ENCODE measurements at places on chromosomes 11 and 22.

DNA sequence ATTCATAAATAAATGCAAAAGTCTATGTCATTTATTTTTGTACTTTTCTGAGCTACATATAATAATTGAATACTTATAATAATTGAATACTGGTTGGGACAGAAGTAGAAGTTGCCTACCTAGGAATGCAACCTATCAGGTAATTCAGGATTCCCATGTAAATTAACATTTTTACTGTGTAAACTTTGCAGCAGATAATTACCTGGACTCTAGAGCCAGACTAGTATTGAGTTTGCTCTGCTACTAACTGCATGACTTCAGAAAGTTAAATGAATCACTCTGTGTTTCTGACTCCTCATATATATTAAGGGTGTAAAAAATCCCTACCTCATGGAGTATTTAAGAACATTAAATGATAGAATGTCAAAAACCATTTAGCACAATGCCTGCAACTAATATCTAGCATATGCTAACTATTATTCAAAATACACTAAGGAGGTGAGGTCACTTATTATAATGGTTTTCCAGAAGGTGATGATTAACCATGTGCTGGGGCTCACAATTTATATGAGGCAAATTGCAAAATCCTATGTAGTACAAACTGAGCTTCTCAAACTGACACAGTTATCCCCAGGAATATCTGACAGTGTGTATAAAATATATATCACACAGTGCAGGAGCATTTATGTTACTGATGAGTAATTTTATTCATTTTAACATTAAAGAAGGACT, 138.1 kb upstream of the ANO3 start:
- DNase-seq = no peak

GRCh38 chr11:61728940-61729219, 23.6 kb upstream of the MYRF start:
- no peak for DNase-seq

GRCh38 chr22:29821291-29822016, 16.6 kb downstream of the ASCC2 start:
- no peak for DNase-seq

DNA sequence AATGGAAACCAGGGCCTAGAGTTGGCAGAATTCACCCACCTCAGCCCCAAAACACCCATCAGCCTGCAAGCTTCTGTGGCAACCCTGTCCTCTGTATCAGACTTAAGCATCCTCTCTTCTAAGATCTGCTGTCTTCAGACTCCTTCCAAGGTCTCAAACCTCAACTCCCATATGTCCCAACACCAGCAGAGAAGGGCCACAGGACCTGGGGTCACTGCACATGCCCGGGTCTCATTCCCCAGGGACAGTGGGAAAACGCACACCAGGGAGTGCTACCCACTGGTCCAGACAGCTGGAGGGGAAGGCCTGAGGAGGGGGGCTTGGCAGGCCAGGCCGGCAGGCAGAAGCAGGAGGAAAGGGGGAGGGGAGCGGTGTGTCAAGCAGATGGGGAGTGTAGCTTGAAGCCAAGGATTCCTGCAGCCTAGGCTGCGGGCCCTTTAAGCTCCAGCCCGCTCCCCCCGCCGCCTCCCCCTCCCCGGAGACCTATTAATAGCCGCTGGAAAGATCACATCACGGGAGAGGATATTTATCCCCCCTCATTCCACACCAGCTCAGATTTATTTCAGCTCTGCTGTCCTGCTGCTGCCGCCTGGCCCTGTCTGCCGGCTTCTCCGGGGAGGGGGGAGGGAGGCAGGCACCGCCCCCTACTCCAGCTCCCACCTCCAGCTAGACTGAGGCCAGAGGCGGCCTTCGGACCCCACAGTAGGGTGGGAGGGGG, 16.7 kb downstream of the BCL9L start:
- DNase-seq = no peak

GRCh38 chr11:95108671-95109551, 19.3 kb downstream of the ENDOD1 start:
- DNase-seq = no peak

GRCh38 chr11:13897646-13898276, 64.8 kb upstream of the SPON1 start:
- no peak for DNase-seq

DNA sequence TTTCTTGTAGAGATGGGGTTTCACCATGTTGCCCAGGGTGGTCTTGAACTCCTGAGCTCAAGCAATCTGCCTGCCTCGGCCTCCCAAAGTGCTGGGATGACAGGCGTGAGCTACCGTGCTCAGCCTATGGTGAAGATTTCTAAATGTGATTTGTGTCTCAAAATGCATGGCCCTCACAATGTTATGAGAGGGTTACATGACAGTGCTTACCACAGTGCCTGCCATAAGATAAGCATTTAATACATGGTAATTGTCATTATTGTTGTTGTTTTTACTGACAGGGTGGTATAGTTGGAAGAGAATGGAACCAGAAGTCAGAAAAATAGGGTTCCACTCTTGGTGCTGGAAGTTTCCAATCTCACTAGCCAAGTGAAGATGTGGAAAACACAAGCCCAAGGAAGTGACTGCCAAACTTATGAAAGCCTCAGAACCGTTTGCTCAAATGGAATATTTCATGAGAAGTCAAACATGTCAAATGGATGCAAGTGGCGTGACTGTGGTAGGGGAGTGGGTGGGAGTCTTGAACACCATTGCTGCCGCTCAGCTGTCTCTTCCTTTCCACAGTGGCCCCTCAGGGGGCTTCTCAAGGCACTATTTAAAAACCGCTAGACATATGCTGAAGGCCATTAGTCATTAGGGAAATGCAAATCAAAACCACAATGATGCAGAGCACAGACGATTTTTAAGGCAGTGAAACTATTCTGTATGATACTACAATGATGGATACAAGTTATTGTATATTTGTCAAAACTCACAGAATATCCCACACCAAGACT, 29.1 kb upstream of the LMO2 start:
- DNase-seq = no peak

- DNase-seq = no peak
Observed at GRCh38 chr11:3735827-3736226, 61.5 kb downstream of the NUP98 start.

GRCh38 chr11:45754261-45754709, 50.7 kb upstream of the SLC35C1 start:
- DNase-seq = no peak

DNA sequence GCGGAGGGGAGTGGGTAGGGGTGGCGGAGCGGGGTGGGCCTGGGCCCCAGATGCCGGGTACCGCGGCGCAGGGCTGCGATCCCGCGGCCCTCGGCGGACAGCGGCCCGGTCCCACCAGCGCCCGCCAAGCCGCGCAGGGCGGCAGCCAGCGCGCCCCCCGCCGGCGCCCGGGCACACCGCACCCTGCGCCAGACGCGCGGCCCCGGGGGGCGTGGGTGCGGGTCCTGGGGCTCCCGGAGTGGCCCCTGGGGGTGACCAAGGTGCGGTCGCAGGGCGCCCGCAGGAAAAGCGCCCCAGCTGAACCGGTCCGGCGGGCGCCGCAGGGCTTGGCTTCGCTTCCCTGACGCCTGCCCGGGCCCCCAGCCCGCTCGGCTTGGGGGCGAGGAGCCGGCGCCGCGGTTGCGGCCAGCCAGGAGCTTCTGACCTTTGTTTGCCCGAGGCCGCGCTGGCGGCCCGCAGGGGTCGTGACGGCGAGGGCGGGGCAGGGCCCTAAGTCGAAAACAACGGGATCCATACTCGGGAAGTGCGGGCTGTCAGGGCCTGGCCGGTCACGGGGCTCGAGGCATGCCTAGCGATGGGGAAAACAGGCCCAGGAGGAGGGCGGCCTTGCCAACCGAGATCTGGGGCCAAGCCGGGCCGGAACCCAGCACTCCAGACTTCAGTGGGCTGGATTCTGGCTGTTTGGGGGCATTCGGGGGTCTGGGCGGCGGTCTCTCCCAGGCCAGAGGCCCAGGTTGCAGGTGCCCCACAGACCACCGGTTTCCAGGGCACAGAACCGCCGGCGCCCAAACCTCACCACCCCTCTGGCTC, 581 bp upstream of the AP5B1 start:
- no peak for DNase-seq

- no peak for DNase-seq
Observed at GRCh38 chr11:92482492-92483060, 258.0 kb downstream of the FAT3 start.

- no peak for DNase-seq
Observed at GRCh38 chr11:82056450-82056849, 677.2 kb downstream of the FAM181B start.

DNA sequence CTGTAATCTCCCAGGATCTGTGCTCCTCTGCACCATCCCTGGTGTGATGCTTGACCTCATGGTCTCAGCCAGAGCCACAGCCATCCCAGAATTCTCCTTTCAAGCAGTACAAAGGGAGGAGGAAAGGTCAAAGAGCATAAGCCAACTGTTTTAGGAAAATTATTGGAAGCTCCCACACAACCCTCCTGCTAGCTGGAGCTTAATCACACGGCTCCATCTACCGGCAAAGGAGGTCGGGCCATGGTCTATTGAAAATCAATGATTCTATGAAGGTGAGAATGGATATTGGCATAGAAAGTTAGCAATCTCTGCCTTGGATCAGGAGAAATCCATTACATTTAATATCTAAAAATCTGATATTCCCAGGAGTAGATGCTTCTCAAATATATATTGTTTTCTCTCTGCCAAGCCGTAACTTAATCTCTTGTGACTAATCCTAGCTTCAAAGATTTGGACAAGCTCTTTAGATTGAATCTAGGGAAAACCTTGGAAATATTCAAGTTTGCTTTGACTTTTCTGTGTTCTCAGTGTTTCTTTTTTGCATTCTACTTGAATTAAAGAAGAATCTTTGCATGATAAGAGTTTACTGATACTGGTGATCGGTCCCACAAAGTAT, 259.6 kb downstream of the NTM start:
- DNase-seq = no peak

DNA sequence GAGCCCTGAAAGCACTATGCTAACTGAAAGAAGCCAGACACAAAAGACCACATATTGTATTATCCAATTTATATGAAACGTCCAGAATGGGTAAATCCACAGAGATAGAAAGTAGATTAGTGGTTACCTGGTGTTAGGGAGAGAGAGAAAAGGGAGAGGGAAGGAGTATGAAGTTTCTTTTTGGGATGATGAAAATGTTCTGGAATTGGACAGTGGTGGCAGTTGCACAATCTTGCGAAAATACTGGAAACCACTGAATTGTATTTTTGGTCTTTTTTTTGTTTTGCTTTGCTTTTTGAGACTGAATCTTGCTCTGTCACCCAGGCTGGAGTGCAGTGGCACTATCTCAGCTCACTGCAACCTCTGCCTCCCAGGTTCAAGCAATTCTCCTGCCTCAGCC, 63.5 kb downstream of the MRTFA start:
- DNase-seq = no peak

DNA sequence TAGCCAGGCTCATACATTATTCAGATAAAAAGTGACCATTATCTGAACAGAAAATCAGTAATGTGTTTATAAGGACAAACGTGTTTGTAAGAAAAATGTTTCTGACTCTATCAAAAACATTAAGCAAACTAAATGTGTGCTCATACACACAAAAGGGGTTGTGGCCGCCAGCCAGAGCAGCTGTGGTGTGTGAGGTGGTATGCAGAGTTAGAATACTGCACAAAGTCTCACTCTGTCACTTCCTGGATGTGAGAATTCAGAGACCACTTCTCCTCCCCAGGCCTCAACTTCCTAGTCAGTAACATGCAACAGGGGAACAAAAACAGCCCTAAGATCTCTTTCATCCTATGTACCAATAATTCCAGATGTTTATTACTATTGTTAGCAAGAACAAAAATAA, 9.4 kb downstream of the OR5B21 start:
- DNase-seq = peak; percentile 2

GRCh38 chr11:4924239-4924638, at the start of gene OR51G1:
Gene OR51G1, minus strand, starts transcription at chr11:4924339. Its CDS starts 0 bp downstream, at chr11:4924339.
- no peak for DNase-seq

GRCh38 chr11:94747146-94747545, 21.0 kb upstream of the AMOTL1 start:
- DNase-seq = no peak

GRCh38 chr11:35142481-35143075, 3.6 kb downstream of the CD44 start:
- peak; percentile 48 for DNase-seq

DNA sequence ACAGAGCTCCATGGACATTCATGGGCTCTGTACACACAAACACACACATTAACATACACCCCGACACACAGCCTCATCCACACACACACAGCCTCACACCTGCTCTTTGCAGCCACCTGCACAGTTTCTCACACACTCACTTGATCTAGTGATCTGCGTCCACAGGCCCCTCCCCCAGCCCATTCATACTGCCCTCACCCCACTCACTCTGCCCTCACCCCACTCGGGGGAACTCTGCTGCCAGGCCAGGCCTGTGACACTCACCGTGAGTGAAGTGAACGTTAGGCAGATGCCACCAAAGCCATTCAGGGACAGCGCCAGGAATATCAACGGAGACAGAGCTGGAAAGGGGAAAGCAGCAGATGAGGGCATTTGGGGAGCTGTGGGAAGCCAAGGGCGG, 15.0 kb downstream of the SLC43A1 start:
- DNase-seq = no peak

DNA sequence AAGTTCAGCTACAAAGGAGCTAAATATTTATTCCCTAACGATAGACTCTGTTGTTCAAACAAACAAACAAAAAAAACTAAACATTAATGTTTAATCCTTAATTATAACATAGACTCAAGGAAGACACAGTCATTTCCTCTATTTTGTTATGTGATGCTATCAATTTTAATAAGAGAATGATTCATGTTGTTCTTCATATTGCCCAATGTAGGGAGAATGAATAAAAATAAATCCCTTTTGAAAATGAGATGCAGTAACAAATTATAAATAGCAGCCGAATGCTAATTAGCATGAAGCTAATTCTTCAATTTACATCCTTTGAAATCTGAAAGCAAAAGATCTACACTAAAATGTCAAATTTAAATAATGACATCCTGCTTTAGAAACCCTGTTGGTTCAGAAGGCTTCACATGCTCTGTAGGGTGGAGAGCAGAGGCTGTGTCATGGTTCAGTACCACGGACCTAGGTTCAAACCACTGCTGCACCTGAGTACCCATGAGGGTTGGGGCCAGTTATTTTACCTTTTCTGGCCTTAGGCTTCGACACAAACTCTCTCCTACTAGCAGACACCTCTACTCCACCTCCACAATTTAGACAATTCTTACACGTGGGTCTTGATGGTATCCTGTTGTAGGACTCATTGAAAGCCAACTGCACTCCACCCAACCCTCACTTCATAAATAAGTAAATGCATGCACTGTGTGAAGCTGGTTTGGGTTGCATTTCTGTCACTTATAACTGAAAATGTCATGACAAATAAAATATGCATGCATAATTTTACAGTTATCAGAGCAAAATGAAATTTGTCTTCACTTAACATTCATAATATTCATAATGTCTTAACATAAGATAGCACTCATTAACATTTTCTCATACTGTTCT, 89.0 kb downstream of the RRAS2 start:
- DNase-seq = no peak

- no peak for DNase-seq
Observed at GRCh38 chr11:47355283-47356128, 3.0 kb upstream of the MYBPC3 start.

- no peak for DNase-seq
Observed at GRCh38 chr11:3615998-3616397, 25.8 kb downstream of the ART5 start.

DNA sequence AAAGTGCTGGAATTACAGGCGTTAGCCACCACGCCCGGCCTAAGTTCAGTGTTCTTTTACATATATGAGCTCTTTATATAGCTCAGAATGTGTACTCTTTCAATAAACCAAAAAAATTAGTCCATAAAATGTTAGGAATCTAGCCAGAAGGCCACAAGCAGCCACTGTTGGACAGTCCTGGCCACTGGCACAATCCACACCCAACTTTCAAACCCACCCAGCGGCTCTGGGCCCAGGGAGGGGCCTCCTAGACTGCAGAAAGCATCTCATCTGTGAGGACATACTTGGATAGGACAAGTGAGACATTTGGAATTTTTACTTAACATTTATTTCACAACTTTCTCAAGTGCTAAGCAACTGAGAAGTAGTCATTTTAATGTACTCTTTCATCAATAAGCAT, 6.4 kb downstream of the PACSIN2 start:
- no peak for DNase-seq
